ENCODE measurements at places on chromosomes 1 and 21.

- no peak for DNase-seq
Measured at GRCh38 chr1:54794451-54795355, 6.4 kb downstream of the TTC22 start.

GRCh38 chr1:226061841-226062557, 517 bp upstream of the H3-3A start:
- DNase-seq, result peak; percentile 84

- DNase-seq, result no peak
Measured at GRCh38 chr21:38878379-38879179, 72.8 kb downstream of the ETS2 start.

DNA sequence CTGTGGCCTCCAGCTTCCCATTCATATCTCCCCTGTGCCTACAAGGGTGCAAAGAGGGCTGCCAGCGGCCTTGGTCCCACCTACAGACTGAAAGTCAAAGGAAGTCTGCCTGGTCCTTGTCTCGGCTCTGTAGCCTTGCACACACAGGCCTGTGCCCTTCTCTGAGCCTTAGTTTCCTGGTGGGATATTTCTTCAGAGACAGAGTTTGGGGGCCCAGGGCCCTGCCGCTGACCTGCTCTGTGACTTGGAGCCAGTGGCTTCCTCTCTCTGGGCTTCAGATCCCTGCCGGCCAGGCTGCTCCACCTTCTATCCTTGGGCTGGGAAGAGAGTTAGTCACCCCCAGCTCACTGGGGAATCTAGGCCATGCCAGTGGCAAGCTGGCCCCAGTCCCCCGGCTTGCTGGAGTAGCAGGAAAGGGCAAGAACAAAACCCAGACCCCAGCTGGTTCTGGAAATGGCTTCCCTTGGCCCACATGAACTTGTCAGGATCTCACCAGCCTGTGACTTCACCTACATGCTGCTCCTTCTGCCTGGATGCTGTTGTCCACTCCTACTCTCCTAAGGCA, 1.0 kb upstream of the TMEM61 start:
- DNase-seq, result no peak

DNA sequence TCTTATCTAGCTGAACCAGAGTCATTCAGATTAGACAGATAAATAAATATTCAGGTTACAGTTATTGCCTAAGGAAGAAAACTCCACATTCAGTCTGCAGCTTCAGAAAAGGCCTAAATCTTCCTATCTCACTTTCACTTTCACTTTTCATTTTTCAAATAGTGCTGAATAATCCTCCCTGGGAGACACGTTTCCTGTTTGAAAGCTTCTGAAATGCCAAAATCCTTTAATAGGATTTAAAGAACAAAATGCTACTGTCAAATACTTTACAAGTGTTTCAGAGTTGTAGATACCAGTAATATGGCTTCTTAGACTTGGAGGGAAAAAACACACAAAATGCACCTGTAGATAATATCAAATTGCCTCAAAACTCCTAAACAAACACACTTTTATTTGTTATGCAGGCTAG, 3.9 kb downstream of the PSMB2 start:
- DNase-seq, result no peak

- DNase-seq, result no peak
Measured at GRCh38 chr1:5962265-5963105, 29.7 kb downstream of the NPHP4 start.

- peak; percentile 47 for DNase-seq
Measured at GRCh38 chr1:235417086-235417697, 50.0 kb downstream of the TBCE start.

DNA sequence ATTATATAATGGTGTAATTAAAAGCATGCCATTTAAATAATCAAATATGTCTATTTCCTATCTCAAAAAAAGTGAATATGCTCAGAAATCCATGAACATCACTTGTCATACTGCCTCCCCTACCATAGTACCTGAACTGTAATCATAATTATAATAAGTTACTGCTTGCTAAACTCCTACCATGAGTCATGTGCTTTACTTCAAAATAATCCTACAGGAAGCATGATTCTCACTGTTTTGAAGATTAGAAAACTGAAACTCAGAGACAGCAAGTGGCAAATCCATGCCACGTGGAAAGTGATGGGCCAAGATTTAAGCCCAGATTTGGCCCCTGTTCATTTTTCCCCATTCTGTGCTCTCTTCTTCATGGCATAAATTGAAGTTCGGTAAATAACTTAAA, 5.2 kb downstream of the LRRC7 start:
- DNase-seq, result no peak

- no peak for DNase-seq
Measured at GRCh38 chr1:230925608-230926007, 53.1 kb downstream of the TTC13 start.

- no peak for DNase-seq
Measured at GRCh38 chr1:66266756-66267155, 267.2 kb upstream of the SGIP1 start.

GRCh38 chr1:106022312-106022902, 1034.1 kb upstream of the PRMT6 start:
- DNase-seq, result no peak
